Progenitor cell of endocrine pancreas (in vitro differentiated cells): ENCODE measurements at places on chromosomes 12 and 14.
A peak's percentile ranks its signal among the peaks of the same experiment; 100 is the strongest.

GRCh38 chr14:47899685-47900084 is 224.3 kb upstream of the MDGA2 start:
- DNase-seq = no peak

DNA sequence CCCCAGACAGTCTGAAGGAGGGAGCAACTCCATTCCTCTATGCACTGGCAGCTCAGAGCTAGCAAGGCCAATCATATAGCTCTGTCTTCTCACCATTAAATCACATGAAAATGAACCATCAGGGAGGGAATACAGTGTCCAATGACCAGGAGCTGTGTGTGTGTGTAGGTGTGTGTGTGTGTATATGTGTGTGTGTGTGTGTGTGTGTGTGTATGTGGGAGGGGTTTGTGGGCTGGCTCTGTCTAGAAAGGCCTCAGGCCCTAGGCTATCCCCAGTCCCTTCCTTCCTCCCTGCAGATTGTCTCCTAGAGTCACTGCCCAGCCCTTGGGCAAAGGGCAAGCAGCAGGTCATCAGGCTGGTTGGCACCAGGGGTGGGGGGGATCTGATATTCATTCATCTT is 5.7 kb upstream of the SUSD6 start:
- no peak for DNase-seq

- no peak for DNase-seq
These were observed 106.8 kb downstream of the LGR5 start for GRCh38 chr12:71546322-71546861.

DNA sequence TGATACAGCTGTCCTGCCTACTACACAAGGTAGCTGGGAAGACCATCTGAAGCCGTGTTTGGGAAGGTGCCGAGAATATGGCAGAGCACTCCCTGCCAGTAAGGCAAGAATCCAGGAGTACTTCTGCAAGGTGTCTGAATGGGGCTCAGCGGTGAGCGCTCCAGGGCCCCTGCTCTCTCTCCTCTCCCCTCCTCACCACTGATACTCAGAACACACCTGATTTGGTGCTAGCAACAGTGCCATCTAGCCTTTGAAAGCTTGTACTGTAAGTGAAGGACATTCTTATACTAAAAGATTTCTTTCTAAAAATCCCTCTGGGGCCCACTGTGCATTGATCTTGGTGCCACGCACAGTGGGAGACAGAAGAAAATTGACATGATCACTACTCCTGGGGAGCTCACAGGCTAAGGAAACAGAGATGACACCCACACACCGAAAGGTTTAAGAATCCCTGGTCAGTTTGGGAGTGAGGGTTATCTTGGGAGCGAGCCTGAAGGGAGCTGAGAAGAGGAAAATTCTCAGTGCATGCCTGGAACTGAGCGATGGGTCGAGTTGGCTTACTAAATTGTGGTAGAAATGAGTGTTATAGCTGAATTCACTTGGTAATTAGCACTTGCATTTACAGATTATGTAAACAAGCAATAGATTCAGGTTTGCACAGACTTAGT is 216.9 kb downstream of the NTF3 start:
- peak; percentile 43 for DNase-seq

- no peak for DNase-seq
These were observed 842.8 kb downstream of the VRK1 start for GRCh38 chr14:97640031-97640430.

DNA sequence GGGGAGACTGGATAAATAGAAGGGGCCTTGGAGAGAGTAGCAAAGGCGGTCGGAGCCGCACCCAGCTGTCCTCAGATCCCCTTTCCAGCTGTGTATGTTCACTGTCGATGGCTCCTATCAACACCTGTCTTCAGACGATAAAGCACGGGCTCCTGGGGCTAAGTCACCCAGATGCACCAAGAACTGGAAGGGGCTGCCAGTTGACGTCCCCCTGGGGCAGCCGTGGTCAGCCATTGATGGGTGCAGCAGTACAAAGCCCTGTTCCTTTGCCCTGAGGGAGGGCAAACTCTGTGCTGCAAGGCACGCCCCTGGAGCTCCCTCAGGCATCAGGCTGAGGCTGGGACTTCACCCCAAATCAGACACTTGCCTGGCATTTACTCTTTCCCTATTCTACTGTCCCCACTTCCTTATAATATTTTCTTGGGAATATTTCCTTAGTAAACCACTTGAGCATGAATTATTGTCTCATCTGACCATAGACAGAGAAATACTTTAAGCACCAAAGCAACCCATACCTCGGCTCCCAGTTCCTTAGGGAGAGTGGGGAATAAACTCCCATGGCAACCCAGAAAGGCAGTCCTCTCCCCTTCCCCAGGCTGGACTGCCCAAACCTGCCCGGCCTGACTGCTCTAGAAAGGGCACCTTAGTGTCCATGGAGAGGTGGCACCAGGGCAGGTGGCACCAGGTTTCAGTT is 59.6 kb upstream of the SCN8A start:
- DNase-seq = no peak

DNA sequence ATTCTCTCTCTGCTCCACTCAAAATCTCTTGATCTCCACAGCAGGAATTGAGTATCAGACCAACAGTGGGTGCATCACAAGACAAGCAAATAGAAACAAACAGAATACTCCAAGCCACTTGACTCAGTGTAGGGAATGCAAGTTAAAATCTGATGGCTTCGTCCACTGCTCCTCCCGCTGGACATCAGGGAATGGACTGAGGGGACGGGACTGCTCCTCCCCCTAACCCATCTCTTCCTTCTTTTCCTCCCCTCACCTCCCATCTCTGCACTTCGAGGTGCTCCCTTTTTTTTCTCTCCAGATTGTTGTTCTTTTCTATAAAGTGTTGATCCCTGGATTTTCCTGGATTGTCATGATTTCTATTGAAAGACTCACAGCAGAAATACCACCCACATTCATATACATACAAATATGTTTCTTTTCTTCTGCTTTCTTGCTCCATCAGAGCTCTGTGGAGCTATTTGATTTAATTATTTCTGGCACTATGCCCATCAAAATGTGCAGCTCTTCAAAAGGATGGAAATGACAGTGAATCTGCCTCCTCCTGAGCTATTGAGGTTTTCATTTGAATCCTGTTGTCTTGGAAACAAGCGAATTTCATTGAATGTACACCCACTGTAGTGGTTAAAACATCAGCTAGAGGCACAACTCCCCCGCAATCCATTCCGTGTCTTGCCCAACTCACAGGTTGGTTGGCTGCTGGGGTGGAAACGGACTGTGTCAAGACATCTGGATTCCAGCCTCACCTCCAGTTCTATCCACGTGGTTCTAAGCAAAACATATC is 199.7 kb downstream of the SPTSSA start:
- no peak for DNase-seq

DNA sequence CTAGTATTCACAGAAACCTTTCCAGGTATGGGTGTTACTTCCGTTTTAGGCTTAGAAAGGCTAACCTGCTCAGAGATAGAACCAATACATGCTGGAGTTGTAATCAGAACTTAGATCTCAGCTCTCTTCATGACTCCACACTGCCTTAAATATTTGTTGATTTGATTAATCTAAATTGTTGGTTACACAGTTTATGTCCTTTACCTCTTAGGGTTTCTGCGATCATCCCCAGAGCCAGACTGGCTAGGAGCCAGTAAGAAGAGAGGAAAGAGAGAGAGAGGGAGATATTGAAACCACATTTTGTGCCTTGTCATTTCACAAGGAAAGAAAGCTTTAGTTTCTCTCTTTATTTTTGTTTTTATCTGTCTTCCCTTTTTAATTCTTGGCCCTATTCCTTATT is 16.8 kb upstream of the MGP start:
- DNase-seq = no peak

DNA sequence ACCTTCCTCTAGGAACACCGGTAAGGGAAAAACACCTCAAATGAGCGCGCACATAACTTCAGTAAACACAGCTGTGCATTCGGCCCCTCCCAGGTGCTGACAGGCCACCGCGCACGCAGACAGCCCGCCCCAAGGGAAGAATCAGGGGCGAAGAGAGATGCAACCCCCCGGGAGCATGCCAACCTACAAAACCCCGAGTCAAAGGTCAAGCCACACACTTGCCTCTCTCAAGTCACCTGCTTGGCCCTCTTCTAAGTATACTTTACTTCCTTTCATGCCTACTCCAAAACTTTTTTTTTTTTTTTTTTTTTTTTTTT is 2.3 kb upstream of the CYP46A1 start:
- no peak for DNase-seq
